ENCODE measurements at places on chromosomes 12 and 14.

GRCh38 chr12:54858562-54858961, 4.2 kb downstream of the MUCL1 start:
- no peak for DNase-seq

DNA sequence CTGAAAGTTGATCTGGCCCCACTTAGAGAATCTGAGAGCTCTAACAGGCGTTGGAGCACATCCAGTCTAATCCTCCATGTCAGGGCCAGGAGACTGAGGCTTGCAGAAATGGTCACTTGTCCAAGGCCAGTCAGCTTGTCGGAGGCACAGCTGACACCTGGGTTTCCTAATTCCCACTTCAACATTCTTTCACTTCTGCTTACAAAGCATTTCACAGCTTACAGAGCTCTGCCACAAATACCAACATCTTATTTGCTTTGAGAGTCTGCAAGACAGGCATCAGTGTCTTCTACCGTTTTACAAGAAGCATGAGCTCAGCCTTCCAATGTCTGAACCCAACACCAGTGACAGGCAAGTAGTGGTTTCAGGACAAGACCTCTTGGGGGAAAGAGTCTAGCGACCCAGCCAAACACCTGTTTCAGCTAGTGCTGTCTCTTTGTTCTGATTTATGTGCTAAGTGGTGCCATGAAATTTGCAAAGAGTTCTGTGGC, 31.8 kb downstream of the ISCA2 start:
- no peak for DNase-seq

- no peak for DNase-seq
Observed at GRCh38 chr14:65336191-65336591, 76.3 kb upstream of the FUT8 start.

DNA sequence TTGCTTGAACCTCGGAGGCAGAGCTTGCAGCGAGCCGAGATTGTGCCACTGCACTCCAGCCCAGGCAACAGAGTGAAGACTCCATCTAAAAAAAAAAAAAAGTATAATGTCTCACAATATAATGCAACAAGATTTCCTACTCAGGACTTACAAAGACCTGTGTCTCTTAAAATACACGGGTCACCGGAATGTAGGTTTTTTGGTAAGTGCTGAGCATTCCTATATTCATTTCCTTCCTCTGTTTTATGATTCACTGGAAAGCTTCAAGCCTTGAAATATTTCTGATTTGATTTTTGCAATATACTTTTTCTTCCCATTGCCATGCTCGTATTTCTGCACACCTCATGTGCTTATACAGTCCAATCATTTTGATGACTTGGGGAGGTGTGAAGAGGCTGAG, 245.8 kb downstream of the FBXL14 start:
- DNase-seq = no peak

- DNase-seq = peak; percentile 65
Observed at GRCh38 chr12:109461049-109461845, 15.9 kb downstream of the KCTD10 start.

DNA sequence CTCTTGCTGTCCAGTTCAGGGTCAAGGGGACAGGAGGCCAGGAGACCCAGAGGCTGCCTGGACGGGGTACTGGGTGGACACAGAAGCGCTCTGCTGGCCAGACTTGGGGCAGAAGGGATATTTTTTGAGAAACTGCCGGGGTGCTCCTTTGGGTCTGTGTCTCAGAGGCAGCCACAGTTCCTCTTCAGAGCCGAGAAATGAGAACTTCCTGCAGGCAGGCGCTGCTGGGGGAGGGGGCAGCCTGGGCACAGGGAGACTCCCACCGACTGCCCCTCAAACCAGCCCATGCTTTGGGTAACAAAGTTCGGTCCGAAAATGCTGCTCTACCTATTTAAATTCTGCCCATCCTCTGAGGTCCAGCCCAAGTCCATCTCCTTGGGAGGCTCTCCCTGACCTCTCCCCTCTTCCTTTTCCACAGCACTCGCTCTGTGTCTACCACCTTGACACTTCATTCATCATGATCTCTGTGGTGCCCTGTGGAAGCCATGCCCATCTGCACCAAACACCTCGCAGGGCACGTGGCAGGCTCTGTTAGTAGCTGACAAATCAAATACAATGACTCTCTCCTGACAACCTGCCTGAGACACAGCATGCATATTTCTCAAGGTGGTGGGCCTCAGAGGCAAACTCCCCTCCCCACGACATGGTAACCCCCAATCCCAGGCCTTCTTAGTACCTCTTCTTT, 16.4 kb downstream of the HDAC7 start:
- DNase-seq = no peak

DNA sequence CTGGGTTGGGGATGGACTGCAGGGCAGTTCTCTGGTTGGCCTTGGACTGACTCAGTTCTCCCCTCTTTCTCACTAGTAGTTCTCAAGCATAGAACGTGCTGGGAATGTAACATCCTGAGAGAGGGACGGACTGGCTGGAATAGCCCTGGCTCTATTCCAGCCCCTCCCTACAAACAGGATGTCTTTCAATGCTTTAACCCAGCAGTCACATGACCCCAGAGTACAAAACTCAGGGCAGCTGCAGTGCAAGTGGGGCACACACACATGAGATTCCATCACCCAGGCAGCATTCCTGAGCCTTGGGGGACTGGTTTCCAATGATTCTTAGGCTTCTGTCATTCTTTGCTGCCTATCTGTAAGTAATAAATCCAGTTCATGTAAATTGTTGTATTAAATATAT, 1.6 kb upstream of the ACOT6 start:
- no peak for DNase-seq

GRCh38 chr12:19444097-19444496, 4.8 kb downstream of the AEBP2 start:
- no peak for DNase-seq

GRCh38 chr12:50375802-50376201, 20.6 kb downstream of the FAM186A start:
- no peak for DNase-seq

DNA sequence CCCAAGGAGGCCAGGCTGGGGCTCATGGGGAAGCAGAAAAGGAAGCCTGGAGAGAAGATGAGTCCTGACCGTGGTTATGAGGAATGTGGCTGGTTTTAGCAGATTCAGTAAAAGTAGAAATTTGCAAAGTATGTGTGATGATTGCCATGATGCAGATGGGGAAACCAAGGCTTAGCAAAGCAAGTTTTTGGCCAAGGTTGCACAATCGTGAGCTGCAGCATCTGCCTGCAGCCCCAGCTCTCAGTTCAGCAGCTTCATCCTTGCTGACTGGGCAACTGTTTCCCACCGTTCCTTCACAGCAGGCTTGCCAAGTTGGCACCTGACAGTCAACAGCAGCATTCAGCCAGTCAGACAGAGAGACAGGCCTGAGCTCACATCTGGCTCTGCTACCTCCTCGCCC, 656.7 kb downstream of the MED13L start:
- no peak for DNase-seq

DNA sequence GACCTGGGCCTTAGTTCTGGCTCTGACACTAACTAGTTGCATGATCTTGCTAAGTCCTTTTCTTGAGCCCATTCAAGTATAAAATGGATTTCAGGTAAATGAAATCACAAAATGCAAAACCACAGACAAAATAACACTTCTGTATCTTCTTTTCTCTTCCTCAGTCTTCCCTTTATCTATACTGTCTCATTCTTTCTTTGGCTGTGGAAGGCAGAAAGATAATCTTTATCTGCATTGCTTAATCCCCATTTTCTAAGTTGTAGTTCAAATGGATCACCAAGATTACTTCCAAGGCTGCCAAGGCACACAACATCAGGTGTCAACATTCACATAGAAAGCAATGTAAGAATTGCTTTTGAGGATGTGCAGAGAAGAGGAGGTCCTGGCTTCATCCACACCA, 30.3 kb downstream of the TESPA1 start:
- no peak for DNase-seq

DNA sequence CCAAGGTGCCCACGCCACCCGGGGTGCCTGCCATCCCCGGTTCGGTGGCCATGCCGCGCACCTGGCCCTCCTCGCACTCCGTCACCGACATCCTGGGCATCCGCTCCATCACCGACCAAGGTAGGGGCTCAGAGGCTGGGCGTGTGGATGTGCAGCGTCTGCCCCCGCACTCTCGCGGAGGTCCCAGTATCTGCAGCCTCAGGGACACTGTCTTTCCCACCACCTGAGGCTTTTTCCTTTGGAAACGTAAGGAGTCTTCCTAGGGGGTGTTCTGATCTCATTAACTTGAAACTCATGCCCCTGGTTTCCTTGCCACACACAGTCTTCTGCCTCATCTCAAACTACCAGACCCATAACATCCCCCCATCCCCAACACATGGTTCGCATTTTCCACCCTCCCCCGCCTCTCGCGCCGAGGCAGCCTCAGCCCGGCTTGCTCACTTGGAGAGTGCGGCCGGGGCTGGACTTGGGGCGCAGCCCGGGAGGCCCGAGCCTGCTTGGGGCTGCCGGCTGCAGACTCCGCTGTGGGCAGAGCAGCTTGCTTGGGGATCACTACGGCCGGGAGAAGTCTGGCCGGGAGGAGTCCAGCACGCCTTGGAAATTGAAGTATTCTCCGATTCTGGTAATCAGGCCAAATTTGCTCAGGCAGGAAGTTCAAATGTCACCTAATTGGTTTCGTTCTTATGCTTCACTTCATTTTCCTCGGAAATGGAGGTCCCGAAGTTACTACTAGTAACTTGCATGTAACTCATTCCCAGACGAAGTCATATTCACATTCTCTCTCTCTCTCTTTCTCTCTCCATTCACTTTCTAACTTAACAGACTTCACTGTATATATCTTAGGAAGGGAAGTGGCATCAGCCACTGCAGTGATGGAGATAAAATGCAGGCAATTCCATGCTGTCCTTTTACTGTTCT, 2.0 kb downstream of the PAX9 start:
- DNase-seq = no peak

DNA sequence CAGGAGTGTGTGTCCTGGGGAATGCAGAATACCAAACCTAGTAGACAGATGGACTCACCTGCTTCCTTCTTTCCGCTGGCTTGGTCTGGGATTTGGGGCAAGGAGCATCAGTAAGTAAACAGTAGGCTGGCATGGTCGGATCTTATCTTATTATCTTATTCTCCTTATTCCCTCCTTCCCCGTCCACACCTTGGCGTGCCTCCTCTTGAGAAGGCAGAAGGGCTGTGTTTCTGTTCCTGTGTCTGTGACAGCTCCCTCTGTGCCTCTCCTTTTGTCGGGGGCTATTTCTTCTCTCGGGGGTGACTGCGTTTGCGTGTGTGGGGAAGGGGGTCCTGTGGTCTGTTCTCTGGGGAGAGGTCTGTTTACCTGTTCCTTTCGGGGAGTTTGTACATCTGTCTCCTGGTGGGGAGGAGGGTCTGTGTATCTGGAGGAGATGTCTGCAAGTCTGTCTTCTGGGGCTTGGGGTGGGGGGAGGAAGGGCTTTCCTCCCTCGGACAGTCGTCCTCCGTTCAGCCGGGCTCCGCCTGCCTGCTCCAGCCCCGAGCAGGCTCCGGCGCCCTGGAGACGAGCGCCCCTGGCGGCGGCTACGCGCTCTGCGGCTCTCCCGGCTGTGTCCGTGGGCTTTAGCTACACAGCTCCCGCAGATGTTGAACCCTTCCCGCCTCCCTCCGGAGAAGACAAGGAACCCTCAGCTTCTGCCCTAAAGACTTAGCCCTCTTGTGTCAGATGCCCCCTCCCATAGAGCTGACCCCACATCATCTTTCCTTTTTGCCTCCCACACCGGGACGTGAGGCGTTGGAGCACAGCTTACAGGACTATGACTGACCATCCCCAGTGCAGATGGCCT, 4.4 kb downstream of the KRT86 start:
- peak; percentile 47 for DNase-seq

DNA sequence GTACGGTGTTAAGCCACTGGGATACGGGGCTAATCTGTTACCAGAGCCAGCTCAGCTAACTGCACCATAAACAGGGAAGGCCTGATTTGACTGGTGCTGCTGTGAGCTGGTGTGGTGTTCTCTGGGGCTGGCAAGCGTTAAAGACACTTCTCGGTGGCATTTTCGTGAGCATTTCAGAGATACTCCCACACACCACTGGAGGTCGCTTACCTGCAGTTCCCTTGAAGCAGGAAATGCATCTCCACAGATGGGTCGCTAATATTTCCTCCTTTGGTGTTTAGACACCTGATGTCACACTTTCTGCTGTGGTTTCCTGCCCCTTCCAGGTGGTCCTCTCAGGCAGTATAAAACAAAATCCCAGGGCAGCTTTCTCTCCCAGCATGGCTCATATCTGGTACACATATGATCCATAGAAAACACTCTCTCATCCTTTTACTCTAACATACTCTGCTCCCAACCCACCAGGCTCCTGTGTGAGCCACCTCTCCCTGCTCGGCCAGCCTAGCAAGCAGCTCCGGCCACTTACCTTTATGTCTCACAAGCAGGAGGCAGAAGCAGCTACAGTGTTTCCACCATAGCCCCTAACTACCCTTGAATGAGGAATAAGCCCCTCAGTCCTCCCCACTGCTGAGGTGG, 129.9 kb upstream of the GRIN2B start:
- DNase-seq = no peak
